ENCODE measurements at places on chromosomes 4 and X.

- DNase-seq: no peak
Observed at GRCh38 chr4:17932041-17932440, 89.5 kb downstream of the LCORL start.

GRCh38 chr4:85398276-85398675, 76.7 kb upstream of the ARHGAP24 start:
- no peak for DNase-seq

- peak; percentile 33 for DNase-seq
Observed at GRCh38 chrX:40008791-40009461, 88.8 kb downstream of the BCOR start.

DNA sequence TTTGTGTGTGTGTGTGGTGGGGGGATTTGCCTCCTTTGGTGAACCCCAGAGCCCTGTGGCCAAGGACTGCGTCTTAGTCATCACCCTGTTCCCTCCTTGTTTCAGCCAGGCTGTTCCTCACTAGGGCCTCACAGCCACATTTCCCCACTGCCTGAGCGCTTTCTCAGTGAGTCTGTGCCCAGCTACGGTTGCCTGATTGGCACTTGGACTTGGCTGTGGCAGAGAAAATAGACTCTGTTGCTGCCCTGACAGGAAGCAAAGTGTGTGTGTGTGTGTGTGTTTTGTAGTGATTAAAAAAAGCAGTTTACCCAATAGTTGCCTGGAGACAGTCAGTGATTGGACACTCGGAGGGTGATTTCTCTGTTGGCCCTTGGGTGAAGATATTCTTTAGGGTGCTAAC, 113.0 kb downstream of the UCHL1 start:
- DNase-seq: no peak

DNA sequence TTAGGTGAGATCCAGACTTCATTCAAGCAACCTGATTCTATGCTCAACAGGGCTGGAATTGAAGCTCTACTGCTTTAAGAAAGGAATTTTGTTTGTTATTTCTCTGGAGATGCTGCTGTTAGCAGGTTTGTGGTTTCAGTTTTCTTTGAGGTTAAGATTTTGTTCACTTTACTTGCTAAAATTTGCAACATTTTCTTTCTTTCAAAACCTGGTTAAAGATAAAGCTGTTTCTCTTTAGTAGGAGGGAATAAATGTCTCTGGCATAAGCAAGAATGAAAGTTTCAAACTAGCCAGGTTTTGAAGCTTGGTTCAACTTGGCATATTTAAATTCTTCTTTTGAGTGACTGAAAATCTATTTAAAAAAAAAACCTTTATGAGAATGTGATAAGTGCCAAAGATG, 660.6 kb upstream of the NR3C2 start:
- no peak for DNase-seq

- DNase-seq: no peak
Observed at GRCh38 chr4:2574009-2574408, 37.6 kb downstream of the FAM193A start.

DNA sequence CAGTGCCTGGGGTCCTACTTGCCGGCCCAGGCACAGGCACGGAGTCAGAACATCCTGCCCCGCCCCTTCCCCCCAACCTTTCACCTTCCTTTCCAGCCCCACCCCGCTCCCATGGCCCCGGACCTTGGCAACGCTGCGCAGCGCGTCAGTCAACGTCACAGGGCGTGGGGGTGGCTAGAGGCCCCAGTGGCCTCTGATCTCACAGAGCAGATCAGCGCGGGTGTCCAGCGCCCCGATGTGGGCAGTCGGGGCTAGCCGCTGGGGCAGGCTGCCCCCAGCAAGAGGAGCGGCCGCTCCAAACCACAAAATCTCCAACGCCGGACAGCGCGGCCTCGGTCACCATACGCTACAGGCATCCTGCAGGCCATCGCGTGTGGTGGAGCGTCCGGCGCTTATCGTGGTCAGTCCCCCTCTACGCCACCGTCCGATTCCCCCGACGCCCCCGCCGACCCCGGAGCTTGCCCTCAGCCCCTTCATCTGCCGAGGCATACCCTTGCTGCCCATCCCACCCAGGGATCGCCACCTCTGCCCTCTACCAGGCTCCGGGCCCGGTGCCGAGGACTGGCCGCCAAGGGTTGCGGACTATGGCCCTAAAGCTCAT, 69.6 kb upstream of the APOOL start:
- no peak for DNase-seq

DNA sequence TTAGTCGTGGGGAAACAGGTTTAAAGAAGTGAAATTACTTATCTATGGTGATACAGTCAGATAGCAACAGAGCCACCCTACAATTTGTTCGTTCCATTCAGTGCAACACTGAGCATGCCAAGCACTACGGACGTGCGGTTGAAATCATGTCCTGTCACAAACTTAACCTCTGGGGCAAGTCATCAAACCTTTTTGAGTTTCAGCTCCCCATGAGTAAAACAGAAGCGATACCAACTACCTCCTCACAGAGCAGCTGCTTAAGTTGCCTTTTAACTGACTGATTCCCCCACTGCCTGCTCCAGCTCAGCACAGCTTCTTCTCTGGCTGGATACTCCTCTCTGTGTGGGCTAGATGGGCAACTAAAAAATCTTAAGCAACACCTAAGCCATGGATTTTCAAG, 36.0 kb downstream of the LHFPL1 start:
- no peak for DNase-seq

DNA sequence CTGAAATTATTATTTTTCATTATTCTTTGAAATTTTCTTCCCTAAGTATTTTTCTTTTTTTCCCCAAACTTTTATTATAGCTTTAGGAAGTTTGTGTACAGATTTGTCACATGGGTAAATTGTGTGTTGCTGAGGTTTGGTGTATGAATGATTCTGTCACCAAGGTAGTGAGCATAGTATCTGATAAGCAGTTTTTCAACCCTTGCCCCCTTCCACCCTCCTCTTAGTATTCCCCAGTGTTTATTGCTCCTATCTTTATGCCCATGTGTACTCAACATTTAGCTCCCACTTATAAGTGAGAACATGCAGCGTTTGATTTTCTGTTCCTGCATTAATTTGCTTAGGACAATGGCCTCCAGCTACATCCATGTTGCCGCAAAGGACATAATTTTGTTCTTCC, 103.9 kb upstream of the MAGEB2 start:
- no peak for DNase-seq

DNA sequence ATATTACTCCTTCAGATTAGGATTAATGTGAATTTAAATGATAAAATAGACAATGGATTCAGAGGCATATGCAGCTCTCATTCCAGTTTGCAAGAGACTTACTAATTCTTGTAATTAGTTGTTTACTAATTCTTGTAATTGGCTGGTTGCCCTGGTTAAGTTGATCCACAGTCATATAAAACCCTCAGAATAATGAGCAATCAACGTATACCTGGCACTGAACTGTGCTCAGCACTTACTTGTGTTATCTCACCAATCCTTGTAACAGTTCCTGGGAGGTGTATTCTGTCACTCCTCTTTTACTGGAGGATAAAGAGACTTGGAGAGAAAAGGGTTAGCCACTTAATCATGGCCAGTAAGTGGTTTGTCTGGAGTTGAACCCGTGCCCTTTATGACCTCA, 10.5 kb downstream of the HERC5 start:
- DNase-seq: no peak

- no peak for DNase-seq
Observed at GRCh38 chr4:5940470-5941203, 47.8 kb upstream of the CRMP1 start.

DNA sequence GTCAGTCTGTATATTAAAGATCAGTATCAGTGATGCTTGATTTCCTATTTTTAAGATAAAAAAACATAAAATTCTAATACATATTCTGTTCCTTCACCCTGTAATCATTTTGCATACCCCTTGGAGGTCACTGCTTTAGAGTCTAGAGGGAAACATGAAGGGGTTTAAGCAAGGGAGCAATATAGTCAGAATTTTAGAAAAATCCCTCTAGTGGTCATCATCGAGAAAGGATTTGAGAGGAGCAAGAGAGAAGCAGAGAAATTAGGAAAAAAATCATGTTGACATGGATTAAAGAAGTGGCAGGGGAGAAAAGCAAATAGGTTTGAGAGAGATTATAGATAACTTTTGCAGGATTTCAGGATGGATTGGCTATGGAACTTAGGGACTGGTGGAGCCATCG, 11.1 kb downstream of the APEX2 start:
- no peak for DNase-seq

GRCh38 chr4:154082760-154083535, 294.1 kb upstream of the SFRP2 start:
- no peak for DNase-seq

DNA sequence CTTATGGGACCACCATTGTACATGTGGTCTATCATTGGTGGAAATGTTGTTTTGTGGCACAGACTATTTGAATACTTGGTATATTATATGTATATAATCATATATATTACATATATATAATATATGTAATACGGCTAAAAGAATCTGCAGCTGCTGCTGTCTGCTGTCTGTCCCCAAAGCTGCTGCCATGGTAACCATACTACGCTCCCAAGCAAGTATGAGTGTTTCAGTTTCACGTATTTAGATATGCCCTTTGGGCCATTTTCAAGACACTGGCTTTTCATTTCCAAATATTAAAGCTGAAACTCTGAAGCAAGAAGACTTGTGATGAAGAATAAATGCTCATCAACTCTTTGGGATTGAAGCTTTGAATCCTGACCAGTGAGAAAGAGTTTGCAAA, 42.0 kb upstream of the ARSJ start:
- no peak for DNase-seq

- no peak for DNase-seq
Observed at GRCh38 chrX:23811108-23811651, 28.2 kb downstream of the SAT1 start.

DNA sequence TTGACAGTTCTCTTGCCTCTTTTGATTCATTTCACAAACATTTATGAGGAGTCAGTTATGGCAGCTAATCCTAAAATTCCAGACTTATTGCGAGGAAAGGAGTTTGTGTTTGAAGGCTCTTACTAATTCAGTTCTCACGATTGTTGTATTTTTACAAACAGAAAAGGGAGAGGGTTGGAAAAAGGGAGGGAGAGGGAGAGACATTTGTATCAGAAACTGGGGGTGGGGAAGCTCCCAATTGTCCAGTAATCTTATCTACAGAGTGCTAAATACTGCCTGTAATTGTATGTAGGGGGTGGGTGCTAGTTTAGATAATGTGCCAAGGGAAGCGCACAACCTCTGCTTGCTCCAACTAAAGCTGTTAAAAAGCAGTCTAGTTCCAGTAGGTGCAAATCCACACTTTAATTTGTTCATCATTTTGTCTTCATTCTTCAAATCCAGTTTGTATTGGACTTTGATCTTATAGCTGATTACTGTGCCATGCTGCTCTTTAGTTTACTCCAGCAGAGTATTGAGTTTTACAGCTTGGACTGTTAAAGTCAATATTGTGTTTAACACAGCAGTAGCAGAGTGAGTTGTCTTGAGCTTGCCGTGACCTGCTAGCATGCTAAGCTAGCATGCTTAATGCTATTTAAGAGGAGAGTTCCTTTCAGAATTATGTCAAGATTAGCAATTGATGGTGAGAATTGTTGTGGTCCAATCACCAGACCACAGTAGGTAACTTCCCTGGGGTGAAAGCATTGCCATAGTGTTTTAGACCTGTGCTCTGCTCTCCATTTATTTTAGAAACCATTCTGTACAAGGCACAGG, 13.9 kb downstream of the FNIP2 start:
- DNase-seq: no peak

DNA sequence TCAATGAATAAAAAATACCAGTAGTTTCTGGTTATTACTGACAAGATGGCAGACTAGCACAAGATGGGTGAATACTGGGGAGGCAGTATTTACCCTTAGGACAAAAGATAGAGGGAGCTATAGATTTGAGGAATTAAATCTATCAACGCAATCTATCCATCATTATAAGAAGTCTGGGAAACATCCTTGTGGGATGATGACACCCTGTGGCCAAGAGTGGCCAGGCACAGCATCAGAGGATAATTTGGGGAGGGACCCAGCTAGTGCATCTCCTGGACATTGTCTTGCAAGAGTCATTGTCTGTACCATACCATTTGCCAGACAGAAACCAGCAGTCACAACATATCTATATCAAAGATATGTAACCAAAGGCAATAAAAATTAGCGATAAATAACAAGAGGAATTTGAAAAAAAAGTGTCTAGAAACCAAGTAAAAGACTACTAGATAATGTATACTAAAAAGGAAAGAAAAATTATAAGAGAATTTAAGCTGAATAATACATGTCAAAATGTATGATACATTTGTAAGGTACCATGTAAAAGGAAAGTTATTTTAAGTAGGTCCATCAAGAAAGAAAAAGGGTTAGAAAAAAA, 22.9 kb downstream of the KCTD8 start:
- DNase-seq: no peak

DNA sequence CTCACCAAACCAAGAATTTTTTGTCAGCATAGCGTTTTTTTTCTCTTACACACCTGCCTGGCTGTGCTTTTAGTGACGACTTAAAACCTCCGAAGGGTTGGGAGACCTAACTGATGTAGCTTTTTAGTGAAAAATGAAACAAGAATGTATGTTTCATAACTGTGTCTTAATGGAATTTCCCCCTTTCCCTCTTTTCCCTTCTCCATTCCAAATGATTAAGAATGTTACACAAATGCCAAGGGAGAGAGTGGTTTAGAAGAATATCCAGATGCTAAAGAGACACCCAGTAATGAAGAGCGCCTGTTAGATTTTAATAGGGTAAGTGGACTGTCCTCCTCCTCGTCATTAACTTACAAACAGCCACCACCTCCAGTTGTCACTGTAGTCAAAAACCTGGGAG, 33.2 kb upstream of the TBC1D14 start:
- no peak for DNase-seq

DNA sequence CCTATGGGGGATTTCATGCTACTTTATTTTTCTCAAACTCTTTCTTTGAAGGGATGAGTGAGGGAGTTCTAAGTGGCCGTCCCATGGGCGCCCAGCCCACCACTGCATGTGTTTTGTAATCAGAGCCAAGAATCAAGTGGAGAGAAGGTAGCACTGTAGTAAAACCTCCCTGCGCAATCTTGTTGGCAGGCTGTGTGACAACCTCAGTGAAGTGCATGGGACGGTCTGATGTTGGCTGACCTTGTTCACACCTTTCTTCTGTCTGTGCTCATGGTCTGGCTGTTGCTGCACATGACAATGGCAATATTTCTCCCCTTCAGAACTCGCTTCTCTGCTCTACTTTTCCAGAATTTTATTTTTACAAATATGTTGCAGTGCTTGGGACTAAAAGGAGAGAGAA, 71.2 kb upstream of the SHISA3 start:
- no peak for DNase-seq

DNA sequence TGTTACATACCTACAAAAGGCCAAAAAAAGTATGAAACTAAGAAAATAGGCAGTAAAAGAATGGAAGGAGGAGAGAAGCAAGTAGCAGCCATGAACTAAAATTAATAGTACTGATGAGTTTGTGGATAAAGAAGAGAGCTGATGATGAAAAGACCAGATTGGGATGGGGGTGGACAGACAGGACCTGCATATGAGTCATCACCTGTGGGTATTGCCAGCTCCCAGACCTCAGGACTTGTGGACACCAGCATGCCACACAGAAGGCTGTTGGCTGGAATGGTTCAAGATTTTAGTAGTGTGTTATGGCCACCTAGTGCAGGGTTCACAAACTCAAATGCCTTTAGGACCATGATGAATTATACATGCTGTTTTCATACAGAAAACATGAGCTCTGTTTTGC, 58.9 kb downstream of the ARX start:
- no peak for DNase-seq

GRCh38 chr4:176979416-176979815, 186.7 kb upstream of the VEGFC start:
- DNase-seq: no peak

Measured in stimulated activated CD4-positive, alpha-beta T cell treated with anti-CD3 and anti-CD28 coated beads, Interleukin-4, amount 100 ng/mL, for 4 hours (primary cell).